ENCODE measurements at places on chromosomes 6 and 20. TPM values are rescaled to one million over a fixed set of nuclear protein-coding genes. Genes with fewer than 3 reads are reported as not detected.

The SGK2 gene
- total RNA-seq: not detected

The SLC17A2 gene
- total RNA-seq: not detected

The CRISP2 gene
- total RNA-seq: 0.57 TPM

The ULBP1 gene
- total RNA-seq: not detected

The ZNF217 gene
- 23.0 TPM for total RNA-seq

DNA sequence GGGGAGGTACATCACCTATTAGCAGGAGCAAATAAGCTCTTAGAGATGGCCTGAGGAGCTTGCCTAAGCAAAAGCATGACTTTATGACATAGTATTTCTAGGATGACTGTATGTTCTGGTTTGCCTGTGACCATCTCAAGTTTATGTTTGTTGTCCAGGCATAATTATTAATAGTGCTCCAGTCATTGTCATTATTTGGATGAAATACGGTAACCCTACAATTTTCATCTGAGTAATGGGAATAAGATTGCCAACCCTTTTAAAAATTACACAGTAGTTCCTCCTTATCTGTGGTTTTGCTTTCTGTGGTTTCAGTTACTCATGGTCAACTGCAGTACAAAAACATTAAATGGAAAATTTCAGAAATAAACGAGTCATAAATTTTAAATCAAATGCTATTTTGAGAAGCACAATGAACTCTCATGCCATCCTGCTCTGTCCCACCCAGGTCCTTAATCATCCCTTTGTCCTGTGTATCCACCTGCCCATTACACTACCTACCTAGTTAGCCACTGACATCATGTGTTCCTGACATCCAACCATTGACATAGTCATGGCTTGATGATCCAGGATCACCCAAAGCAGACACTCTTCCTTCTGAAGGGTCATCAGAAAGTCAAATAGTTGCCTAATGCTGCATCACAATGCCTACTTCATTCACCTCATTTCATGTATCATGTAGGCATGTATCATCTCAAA is 27.0 kb upstream of the TFB1M start:
- no peak overlapping the region for H3K4me3 ChIP-seq
- H3K36me3 ChIP-seq: no peaks in the 10 kb centered on the region
- no peak overlapping the region for H3K27ac ChIP-seq
- no peaks in the 10 kb centered on the region for H3K27me3 ChIP-seq

DNA sequence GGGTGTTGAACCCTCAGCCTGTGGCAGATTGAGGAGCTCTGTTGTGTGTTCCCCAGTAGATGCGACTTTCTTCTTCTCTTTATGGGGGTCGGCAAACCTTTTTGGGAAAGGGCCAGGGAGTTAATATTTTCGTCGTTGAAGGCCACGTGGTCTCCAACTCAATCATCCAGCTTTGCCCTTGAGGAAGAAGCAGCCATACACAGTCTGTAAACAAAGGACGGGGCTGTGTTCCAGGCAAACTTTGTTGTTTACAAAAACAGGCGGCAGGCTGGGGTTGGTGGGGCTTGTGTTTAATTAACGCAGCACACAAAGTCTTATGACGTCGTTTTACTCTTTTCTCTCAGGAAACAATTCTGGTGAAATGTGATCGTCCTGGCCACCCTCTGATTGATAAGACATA is 20.2 kb downstream of the KIF25 start:
- H3K4me1 ChIP-seq: no peaks in the 10 kb centered on the region
- no peak overlapping the region for H3K27ac ChIP-seq
- no peak overlapping the region for H3K4me3 ChIP-seq

DNA sequence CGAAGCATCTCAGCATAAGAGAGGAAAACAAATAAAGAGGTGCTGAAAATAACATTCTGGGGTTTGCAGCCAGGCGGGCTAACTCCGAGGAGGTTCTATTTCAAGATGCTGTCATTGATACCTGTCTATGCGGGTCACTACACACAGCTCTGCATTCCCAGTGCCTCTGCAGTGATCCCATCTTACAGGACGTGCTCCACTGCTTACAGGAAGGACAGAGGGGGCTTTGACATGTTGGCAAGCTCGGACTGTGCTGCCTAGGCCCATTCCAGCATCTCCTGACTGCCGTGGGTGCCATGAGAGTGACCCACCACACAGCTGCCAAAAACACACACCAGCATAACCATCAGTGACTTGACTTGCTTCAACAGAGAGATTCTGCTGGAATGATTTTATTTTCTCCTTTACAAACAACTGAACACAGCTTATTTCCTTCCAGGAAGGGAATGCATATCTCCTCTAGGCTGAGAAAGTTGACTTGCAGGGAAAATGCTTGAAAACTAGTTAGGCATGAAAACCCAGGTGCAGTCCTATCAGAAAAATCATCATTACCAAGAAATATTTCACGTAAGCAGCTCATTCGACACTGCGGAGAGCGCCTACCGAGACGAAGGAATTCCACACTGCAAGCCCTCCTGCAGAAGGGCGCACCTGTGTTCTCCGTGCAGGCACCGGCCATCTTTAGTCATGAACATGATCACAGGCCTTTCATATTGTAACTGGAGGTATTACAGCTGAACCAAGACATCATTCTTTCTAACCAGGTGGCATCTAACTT is 62.5 kb downstream of the RAMACL start:
- no peak overlapping the region for H3K27ac ChIP-seq
- no peak overlapping the region for H3K4me3 ChIP-seq
- H3K4me1 ChIP-seq: no peaks in the 10 kb centered on the region
- DNase-seq: no peak

- DNase-seq: no peak
- no peaks in the 10 kb centered on the region for H3K36me3 ChIP-seq
- no peak overlapping the region for H3K27ac ChIP-seq
- peaks cover 21% of the 10 kb centered on the region for H3K4me1 ChIP-seq
- no peak overlapping the region for H3K4me3 ChIP-seq
Observed at GRCh38 chr6:106186714-106187113, 100.6 kb downstream of the PRDM1 start.

GRCh38 chr20:20076297-20077065 is 24.1 kb downstream of the CFAP61 start:
- H3K27ac ChIP-seq: no peak overlapping the region
- H3K27me3 ChIP-seq: peaks cover 50% of the 10 kb centered on the region

DNA sequence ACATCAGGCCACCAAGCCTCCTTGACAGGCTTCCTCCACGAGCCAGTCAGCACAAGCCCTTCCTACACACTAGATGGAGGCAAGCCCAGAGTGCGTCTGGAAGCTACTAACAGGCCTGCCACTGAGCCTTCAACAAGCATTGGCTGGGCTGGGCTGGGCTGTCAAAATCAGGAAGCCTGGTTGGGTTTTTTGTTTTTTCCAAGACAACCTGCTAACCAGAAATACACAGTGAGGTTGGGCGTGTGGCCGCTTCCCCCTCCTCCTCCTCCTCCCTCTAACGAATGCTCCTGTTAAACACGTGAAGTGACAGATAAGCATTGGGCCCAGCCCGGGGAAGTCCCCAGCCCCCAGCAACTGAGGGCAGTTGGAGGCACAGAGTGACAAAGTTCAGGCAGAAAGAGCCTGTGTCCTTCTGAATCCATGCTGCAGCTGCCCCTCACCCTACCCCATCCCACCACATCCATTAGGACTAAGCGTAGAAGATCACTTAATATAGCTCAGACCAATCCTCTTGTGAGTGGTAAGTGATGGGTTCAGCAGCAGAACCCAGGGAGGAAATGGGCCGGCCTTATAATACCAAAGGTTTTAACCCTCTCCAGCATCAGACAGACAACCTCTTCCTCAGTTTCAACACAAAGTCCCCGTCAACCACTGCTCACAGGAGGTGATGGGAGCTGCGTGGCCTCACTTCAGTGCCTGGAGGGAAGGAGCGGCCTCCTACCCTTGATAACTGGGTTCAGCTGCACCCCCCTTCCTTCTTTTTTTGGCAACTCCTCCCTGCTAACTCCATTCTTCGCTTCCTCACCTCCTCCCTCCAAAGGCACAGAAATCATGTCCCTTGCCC is 1.1 kb downstream of the NFATC2 start:
- peak overlapping the region; percentile 59 for H3K4me3 ChIP-seq
- H3K27me3 ChIP-seq: peaks cover 29% of the 10 kb centered on the region
- no peaks in the 10 kb centered on the region for H3K36me3 ChIP-seq

DNA sequence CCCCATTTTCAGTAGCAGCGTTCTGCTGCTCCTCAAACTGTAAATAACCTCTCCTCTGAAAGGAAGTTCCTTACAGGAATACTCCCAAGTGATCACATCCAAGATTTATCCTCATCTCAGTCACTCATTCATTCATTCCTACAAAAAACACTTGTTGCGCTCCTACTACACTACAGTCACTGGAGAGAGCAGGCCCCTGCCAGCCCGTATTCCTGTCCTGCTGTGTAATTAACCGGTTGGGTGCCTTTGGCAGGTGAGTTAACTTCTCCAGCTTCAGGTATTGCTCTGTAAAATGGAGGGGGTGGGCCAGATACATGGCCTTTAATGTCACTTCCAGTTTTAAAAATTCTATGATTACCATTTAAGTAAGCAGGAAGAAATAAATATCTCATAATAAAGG is 15.0 kb upstream of the ZBTB24 start:
- DNase-seq: no peak
- H3K4me3 ChIP-seq: no peak overlapping the region
- H3K27me3 ChIP-seq: no peaks in the 10 kb centered on the region
- no peaks in the 10 kb centered on the region for H3K4me1 ChIP-seq

DNA sequence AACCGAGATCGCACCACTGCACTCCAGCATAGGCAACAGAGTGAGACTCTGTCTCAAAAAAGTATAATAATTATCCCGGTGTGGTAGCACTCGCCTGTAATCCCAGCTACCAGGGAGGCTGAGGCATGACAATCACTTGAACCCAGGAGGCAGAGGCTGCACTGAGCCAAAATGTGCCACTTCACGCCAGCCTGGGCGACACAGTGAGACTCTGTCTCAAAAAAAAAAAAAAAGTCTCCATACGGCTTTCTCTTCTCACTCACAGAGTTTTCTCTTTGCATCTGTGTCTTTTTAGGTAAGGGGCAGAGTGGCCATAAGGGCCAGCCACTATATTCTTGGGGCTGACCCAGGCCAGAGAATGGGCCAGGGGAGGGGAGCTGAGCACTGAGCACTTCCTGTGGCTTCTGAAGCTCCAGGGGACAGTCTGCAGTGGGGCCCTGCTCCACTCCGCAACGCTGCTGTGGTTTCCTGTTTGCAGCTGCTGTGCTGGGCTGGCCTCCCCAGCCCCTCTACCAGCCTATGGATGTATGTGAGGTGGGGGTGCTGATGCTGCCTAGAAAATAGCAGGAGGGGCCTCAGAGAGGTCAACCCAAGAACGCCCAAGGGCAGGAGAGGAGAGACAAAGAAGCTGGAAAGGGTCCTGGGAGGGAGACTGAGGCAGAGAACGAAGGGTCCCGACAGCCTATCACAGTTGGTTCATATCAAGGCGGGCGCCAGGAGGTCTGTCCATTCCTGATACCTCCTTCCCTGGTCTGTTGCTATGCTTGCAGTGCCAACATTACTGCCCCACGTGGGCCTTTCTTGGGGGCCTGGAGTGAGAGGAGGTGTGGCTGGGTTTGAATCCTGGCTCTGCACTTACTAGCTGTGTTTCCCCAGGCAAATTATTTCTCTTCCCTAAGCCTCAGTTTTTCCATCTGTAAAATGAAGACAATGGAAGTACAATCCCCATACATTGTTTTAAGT is 16.0 kb downstream of the SLA2 start:
- no peaks in the 10 kb centered on the region for H3K36me3 ChIP-seq
- no peak overlapping the region for H3K4me3 ChIP-seq
- H3K27ac ChIP-seq: no peak overlapping the region
- H3K27me3 ChIP-seq: no peaks in the 10 kb centered on the region

GRCh38 chr6:89999154-89999553 is 104.9 kb downstream of the GJA10 start:
- no peak overlapping the region for H3K27ac ChIP-seq
- H3K27me3 ChIP-seq: no peaks in the 10 kb centered on the region
- DNase-seq: no peak
- H3K4me3 ChIP-seq: no peak overlapping the region

- H3K4me1 ChIP-seq: peaks cover 18% of the 10 kb centered on the region
- DNase-seq: no peak
- no peaks in the 10 kb centered on the region for H3K36me3 ChIP-seq
- H3K27ac ChIP-seq: no peak overlapping the region
- H3K27me3 ChIP-seq: no peaks in the 10 kb centered on the region
Observed at GRCh38 chr6:126075335-126076071, 89.2 kb downstream of the TRMT11 start.

DNA sequence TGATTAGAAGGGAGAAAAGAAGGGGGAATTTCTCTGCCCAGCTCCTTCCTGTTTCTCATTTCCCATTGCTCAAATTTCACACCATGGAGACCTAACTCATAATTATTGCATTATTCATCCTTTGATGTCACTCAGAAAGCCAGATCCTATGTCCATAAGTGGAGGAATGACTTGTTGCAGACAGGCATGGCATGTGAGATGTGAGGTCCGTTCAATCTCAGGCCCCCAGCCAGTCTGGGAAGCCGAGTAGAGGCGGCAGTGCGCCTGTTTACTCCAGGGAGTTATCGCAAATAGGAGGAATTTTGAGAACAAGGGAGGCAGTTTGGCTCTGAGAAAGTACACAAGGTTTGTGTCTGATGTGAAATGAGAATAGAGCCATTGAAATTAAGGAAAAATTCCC is 26.9 kb upstream of the MOCS1 start:
- no peaks in the 10 kb centered on the region for H3K4me1 ChIP-seq
- no peak for DNase-seq
- no peaks in the 10 kb centered on the region for H3K36me3 ChIP-seq

- DNase-seq: no peak
- H3K36me3 ChIP-seq: peaks cover 14% of the 10 kb centered on the region
- no peak overlapping the region for H3K27ac ChIP-seq
- no peak overlapping the region for H3K4me3 ChIP-seq
- peaks cover 44% of the 10 kb centered on the region for H3K4me1 ChIP-seq
Observed at GRCh38 chr6:37916149-37916548, 96.6 kb downstream of the ZFAND3 start.

GRCh38 chr6:27838945-27839625 is 73.1 kb downstream of the OR2B2 start:
- H3K36me3 ChIP-seq: no peaks in the 10 kb centered on the region
- peaks cover 11% of the 10 kb centered on the region for H3K4me1 ChIP-seq
- DNase-seq: no peak
- H3K27ac ChIP-seq: peak overlapping the region; percentile 95
- H3K27me3 ChIP-seq: no peaks in the 10 kb centered on the region
- peak overlapping the region; percentile 71 for H3K4me3 ChIP-seq

DNA sequence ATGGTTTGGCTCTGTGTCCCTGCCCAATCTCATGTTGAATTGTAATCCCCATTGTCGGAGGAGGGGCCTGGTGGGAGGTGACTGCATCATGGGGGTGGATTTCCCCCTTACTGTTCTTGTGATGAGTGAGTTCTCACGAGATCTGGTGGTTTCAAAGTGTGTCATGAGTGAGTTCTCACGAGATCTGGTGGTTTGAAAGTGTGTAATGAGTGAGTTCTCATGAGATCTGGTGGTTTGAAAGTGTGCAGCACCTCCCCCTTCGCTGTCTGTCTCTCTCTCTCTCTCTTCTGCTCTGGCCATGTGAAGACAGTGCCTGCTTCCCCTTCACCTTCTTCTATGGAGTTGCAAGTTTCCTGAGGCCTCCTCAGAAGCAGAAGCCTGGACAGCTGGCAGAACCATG is 87.6 kb downstream of the MYLK4 start:
- no peak overlapping the region for H3K27ac ChIP-seq
- peaks cover 10% of the 10 kb centered on the region for H3K4me1 ChIP-seq
- H3K27me3 ChIP-seq: no peaks in the 10 kb centered on the region
- H3K4me3 ChIP-seq: no peak overlapping the region

Data from esophagus squamous epithelium (tissue), 5 donors.